ENCODE measurements at places on chromosomes 16 and 17. TPM values are rescaled to one million over a fixed set of nuclear protein-coding genes. Genes with fewer than 3 reads are reported as not detected.

Gene GPR179
- not detected for polyA plus RNA-seq

Gene TNP2
- polyA plus RNA-seq: not detected

Gene TP53
- 3.7 TPM for polyA plus RNA-seq

Gene KCNJ18
- polyA plus RNA-seq: not detected

Gene GLOD4
- 44.8 TPM for polyA plus RNA-seq

Gene G6PC1
- not detected for polyA plus RNA-seq

Gene GHDC
- polyA plus RNA-seq: 1.2 TPM

Gene NLRC5
- polyA plus RNA-seq: 3.2 TPM

Gene ABCC6
- polyA plus RNA-seq: not detected

Gene OR4D1
- polyA plus RNA-seq: 0.48 TPM

Gene P2RX5
- polyA plus RNA-seq: 43.3 TPM

Gene CEMP1
- 1.0 TPM for polyA plus RNA-seq

Gene C16orf96
- not detected for polyA plus RNA-seq

Gene PRAC1
- polyA plus RNA-seq: not detected

Gene RHBDL3
- 0.17 TPM for polyA plus RNA-seq

Gene C1QTNF8
- polyA plus RNA-seq: not detected

Gene NOD2
- not detected for polyA plus RNA-seq
